ENCODE measurements at places on chromosomes 5 and 9. TPM values are rescaled to one million over a fixed set of nuclear protein-coding genes. Genes with fewer than 3 reads are reported as not detected.

GRCh38 chr9:121230256-121230655, 28.6 kb upstream of the RAB14 start:
- no peak for DNase-seq

DNA sequence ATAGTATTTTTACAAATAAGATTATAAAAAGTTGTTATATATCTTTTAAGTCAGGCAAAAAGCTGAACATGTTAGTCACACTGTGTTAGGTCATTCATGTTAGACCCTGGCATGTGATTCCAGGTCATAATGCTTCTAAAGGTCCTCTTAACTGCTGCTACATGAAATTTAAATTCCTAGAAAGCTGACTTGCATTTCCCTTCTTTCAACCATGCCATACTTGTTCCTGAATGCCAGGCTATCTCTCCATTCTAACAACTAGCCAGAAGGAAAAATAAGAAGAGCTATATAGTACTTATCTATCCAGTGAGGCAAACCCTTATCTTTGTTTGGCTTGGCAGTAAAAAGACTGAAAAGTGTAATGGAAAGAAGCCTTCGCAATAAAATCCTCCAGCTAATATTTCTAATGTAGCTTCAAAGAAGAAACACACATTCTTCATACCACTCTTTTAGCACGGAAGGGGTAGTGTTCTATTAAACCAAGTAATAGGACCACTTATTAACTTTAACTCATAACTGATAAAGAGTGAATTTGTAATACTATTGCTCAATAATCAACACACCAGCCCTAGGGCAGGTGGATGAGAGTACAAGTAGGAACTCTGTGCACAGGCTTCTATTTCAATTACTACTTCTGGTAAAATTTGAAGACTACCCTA, 310.2 kb downstream of the PDE4D start:
- DNase-seq: no peak

The APC gene
- 2.7 TPM for polyA plus RNA-seq

The CFAP77 gene
- polyA plus RNA-seq: not detected

DNA sequence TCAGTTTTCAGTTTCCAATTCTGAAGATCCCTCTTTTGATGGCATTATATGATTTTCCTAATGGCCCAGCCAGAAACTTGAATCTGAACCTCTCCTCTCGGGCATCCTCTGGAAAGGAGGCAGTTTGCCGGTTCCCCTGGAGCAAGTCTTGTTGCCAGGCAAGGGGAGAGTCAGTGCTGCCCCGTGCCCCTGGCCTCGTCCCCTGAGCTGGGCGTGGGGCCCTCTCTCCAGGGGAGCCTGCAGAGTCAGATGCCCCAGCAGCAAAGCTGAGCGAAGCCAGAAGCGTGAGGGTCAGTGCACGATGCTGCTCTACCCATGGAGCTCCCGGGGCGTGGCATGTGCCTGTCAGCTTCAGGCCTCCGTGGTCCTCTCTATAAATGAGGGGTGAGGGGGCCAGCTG, 14.0 kb downstream of the OLFM1 start:
- no peak for DNase-seq

DNA sequence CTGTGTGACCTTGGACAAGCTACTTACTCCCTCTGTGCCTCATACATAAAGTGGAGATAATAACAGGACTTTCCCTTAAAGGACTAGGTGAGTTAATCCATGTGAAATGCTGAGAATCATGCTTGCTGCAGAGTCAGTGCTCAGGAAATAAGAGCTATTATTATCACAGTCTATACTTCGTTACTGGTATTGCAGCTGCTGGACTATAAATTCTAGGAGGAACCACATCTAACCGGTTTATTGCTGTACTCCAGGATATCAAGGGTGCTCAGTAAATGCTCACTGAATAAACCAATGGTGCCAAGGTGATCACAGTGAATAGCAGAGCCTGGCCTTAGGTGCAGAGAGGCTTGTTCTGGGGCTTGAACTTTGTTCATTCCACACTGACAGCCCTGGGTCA, 69.3 kb downstream of the HSPA4 start:
- no peak for DNase-seq

DNA sequence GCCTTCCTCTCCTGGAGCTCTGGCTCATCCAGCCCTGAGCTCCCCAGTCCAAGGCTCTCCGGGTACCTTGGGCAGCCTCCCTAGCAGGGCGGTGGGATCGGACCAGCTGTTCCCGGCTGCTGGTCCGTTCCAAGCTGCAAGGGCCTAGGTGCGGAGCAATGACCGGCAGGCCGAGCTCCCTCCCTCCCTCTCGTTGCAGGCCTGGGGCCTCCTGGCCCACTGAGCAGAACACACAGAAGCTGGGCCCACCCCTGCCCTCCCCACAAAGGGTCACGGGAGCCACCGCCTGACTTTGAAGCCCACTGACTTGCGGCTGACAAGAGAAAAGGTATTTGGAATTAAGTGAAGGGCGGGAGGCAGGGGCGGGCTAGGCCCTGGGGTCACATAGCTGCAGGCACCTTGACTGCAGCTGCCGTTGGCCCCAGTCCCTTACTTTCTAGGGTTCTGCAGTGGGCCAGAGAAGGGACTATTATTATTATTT, 104.7 kb upstream of the IER5L start:
- DNase-seq: peak; percentile 67

The SPINK6 gene
- not detected for polyA plus RNA-seq

GRCh38 chr9:23821375-23822181, 4.5 kb downstream of the ELAVL2 start:
- DNase-seq: peak; percentile 77

The EGFL7 gene
- 137 TPM for polyA plus RNA-seq

- no peak for DNase-seq
These were observed 251.2 kb upstream of the FBXL7 start for GRCh38 chr5:15248731-15249130.

The GPRIN1 gene
- polyA plus RNA-seq: 0.45 TPM

GRCh38 chr5:118802335-118802734, 186.0 kb downstream of the DTWD2 start:
- DNase-seq: no peak

- DNase-seq: no peak
These were observed 6.7 kb downstream of the TXN start for GRCh38 chr9:110249603-110250002.

DNA sequence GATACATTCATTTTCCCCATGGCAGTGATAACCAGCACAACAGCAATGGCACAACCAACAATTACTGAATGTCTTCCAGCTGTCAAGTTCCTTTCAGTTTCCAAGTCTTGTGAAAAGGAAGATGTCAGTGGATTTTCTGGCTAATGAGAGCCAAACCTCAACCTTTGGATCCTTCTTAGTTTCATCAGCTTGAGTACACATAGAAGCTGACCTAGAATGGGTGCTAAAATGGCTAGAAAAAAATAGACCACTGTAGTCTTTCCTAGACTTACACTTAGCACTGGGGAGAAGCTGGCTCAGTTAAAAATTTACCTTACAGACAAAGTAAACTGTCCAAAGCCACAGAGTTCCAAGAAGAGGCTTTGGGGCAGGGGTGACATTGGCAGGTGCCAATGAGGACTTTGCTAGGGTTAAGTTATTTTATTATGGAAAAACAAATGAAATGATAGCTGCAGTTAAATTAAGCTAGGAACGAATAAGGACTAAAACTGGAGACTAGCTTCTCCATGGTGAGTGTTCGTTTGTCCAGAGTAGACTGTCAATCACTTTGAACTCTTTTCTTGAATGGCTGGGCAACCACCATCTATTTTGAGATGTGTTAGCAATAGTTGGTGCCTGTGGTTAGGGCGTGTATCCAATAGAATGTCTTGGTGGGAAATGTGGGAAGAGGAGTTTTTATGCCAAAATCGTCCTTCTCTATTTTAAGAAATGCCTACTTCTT, 25.9 kb upstream of the TXN start:
- no peak for DNase-seq

The OR1L1 gene
- polyA plus RNA-seq: not detected

DNA sequence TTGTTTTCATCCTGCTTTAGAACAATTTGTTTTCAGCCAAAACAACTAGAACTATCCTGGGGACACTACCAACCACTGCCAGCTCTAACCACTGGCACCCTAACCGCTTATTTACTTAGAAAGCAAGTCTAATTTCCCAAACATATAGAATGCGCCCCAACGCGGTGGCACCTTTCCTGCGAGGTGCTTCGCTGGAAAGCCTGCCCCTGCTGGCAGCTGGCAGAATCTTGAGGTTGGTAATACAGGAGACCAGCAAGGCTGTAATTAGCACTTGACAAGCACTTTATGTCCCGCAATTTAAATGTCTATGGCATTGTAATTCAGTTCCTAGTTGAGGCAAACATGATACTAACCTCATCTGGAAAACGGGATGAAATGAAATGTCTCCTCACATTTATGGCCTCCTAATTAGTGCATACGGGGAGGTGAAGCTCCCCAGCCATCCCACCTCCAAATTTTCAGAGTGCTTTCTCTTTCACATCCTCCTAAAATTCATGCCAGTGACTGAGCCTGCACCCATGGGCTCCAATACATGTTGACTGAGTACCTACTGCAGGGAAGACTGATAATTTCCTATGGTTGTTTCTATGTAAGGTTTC, 30.4 kb downstream of the GABBR2 start:
- no peak for DNase-seq

DNA sequence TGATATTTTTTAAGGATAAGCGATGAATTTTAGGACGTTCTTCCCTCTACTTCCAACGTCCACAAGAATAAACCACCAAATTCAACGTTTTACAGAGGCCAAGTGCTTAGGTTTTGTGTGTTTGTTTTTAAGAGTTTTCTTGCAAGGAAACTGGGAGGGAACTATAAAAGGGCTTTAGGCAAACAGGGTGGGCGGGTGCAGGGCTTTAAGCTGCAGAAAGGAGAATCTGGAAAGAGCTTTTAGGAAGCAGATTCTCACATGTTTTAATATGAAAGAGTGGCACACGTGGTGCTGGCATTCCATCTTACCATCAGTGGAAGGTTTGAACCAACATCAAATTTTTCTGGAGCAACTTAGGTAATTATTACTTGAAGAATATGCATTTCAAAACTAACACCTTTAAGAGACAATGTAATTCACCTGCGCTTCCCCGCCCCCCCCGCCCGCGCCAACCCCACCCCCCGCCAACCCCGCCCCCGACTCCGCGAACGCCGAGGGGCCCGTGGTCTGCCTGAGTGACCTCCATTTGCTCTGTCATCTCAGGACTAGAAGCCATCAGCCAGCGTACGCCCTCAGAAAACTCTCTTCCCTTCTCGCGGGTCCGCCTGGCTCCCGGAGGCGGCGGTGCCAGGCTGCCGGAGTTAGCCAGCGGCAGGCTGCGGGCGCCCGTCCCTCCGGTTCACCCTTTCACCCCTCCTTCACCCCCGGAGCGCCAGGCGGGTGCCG, 911 bp upstream of the PIK3R1 start:
- DNase-seq: no peak

DNA sequence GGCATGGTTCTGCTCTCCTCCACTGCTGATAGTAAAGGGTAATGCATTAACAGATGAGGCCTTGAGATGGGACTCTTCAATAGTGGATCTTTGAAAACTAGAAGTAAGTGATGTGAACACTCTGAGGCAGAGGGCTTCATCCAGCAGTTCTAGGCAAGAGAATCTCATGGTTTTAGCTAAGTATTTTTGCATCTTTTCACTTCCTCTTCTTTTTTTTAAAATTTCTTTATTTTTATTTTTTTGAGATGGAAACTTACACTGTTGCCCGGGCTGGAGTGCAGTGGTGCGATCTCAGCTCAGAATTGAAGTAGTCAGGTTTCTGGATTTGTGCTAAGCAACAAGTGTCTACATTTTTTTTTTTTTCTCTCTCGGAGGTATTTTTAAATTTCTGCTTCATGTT, 101.9 kb downstream of the MTRR start:
- DNase-seq: no peak

The ANGPTL2 gene
- polyA plus RNA-seq: 4.3 TPM

DNA sequence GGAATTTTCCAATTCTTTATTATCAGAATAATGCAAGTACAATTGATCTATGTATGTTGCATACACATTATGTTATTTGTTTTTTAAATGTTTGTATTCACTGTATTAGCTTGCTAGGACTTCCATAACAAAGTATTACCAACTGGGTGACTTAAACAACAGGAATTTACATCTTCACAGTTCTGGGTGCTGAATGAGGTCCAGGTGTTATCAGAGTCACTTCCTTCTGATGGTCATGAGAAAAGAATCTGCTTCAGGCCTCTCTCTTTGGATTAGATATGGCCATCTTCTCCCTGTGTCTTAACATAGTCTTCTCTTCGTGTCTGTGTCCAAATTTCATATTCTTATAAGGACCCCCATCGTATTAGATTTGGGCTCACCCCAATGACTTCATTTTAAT, 229.1 kb upstream of the TRPC7 start:
- DNase-seq: no peak

The PCDHB11 gene
- polyA plus RNA-seq: 0.47 TPM

- no peak for DNase-seq
These were observed 188.7 kb downstream of the EBF1 start for GRCh38 chr5:158910782-158911692.
